EH (cell line): ENCODE measurements at places on chromosomes 7 and 10.

GRCh38 chr10:35040760-35041501 lies 49.2 kb downstream of the CUL2 start:
- DNase-seq, result peak; percentile 88

- no peak for DNase-seq
Observed at GRCh38 chr10:43825421-43825820, 176.7 kb upstream of the ZNF32 start.

GRCh38 chr7:10237306-10237705 lies 736.4 kb upstream of the PHF14 start:
- DNase-seq, result no peak

- DNase-seq, result no peak
Observed at GRCh38 chr7:92848851-92849250, 12.5 kb upstream of the CDK6 start.

DNA sequence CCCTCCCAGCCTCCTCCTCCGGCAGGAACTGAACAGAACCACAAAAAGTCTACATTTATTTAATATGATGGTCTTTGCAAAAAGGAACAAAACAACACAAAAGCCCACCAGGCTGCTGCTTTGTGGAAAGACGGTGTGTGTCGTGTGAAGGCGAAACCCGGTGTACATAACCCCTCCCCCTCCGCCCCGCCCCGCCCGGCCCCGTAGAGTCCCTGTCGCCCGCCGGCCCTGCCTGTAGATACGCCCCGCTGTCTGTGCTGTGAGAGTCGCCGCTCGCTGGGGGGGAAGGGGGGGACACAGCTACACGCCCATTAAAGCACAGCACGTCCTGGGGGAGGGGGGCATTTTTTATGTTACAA lies 83.3 kb downstream of the PAX2 start:
- no peak for DNase-seq

GRCh38 chr10:818010-818409 lies 113.5 kb downstream of the LARP4B start:
- peak; percentile 32 for DNase-seq

- peak; percentile 15 for DNase-seq
Observed at GRCh38 chr7:33183504-33183903, 54.1 kb downstream of the BBS9 start.

DNA sequence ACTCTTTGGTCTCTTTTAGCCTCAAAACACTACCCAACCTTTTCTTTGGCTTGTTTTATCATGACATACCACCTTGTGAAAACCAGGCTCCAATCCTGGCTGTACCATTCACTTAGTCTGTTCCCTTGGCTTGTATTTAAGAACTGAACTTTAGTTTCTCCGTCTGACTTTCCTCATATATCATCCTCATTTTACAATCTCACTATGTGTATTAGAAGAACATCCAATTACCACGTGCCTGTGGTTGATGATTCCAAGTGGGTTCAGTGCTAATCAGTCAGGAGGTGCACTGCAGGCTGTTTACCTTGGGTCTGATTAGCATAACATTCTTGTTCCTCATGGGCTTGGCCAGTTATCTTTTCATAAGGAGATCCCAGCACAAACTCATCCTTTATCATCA lies 144.8 kb upstream of the KLF14 start:
- peak; percentile 84 for DNase-seq

DNA sequence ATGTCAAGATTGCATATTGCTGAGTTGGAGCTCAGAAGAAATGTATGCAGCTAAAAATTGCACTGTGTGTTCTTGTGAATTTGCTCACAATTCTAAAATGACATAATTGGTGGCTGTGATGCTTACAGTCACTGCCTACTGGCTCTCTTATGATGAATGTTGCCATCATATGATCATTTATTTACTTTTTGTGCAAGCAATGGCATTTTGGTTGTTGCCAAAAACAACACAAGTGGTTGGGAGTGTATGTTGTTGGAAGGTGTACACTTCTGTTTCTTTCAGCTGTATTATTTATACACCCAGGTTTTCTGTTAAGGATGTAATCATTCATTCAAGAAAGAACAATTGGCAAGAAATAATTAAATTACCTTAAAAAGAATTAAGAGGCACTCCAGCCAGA lies 28.9 kb downstream of the PON1 start:
- DNase-seq, result no peak

- DNase-seq, result no peak
Observed at GRCh38 chr7:138207555-138207971, 131.3 kb downstream of the AKR1D1 start.

- DNase-seq, result no peak
Observed at GRCh38 chr10:102997998-102998397, 79.9 kb downstream of the CNNM2 start.

DNA sequence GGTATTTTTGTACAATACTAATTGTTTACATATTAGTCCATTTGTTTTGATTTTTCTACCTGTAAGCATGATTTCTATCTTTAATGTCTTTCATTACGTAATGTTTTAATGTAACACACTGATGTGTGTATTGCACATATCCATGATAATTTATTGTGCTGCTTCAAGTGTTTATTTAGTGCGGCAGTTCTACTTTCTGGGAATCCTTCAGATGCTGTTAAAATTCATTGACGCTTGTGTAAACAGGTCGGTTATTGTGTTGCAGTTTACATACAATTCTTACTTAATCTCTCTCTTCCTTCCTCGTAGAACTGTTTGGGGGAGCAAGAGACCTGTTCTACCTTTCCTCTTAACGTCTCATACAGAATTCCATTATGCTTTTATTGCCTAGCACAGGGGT lies 6.9 kb downstream of the TMEM60 start:
- no peak for DNase-seq

GRCh38 chr7:113292105-113292504 lies 173.8 kb upstream of the SMIM30 start:
- no peak for DNase-seq

DNA sequence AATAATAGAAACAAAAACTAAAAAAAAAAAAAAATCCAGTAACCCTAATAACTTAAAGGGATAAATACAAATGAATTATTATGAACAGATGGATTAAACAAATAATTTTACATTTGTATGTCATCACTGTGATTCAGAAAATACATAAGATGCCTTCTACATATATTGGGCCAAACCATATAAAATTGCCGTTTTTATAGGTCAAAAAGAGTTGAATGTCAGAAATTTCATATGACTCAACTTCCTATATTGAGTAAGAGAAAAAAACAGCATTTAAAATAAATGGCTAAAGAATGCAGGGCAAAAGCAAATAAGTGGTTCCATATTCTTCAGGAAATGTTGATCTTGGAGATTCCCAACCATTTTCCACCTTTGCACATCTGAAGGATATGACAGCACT lies 9.4 kb downstream of the SLC35B4 start:
- DNase-seq, result peak; percentile 56

- DNase-seq, result no peak
Observed at GRCh38 chr7:148218603-148219002, 372.0 kb upstream of the C7orf33 start.

DNA sequence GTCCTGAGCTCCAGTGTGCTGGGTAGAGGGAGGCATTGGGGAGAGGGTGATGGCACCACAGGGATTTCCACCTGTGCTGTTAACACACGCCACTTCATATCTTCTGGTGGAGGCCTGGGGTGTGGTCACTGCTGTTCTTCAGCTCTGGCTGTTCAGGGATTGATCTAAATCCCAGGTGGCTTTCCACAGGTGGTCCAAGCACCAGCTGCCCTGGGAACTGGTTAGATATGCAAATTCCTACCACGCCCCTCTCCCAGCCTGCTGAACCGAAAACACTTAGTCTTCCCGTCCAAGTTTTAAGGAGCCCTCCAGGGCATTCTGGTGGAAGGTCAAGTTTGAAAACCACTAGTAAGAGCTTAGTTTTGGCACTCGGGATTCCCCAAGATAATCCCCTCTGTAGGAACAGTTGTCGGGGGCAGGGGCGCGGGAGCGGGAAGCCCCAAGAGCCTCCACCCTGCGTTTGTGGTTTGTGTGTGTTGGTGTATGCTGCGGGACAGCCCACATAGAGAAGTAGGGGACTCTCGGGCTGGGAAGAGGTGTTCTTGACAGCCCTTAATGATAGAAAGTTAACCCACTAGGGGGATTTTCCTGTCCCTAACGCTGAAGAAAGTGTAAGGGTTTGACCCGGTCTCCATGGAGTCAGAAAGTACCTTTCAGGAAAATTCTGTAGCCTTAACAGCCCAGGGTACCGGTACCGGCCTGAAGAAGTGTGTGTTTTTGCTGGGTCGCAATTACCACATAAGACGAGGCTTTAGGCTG lies 5.1 kb downstream of the DEPP1 start:
- no peak for DNase-seq

DNA sequence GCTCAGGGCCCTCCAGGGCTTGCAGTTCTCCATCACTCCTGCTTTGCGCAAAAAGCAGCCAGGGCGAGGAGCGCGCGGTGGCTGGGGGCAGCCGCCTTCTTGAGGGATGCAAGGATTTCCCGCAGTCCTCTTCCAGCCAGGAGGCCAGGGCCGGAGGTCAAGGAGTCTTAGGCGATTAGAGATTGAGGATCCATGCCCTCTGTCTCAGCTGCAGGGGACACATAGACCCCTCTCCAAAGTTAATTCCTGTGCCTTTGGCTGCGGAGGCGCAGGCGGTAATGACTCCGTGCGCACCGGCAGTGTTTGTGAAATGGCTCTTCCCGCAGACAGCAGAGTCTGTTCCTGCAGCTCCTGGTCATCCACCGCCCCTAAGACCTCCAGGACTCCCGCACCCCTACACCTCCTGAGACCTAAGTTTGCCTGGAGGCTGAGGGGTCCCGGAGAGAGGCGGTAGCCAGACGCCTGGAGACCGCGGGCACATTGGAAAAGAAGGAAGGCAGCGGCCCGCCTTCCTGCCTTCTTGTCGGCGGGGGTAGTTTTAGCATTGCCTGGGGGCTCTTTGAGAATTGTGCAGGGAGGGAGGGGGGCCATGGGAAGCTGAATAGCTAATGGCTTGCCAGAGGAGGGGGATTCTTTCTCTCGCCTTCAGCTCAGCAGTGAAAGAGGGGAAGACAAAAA lies 3.3 kb upstream of the NEUROG3 start:
- DNase-seq, result no peak

DNA sequence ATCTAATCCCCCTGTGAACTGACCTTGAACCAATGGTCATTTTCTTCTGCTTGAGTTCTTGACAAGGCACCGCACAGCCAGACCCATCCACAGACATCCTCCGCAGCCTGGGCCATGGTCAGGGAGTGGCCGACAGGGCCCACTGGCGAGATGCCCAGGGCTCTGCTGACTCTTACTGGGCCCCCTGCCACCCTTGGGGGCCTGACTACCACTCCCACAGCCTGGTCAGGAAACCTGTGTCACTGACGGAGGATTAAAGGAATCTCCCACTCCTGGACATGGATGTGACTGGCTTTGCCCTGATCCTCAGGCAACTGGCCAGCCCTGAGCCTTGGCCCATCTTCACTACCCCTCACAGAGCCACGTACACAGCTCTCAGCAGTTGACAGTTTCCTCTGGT lies 50.4 kb upstream of the ENO4 start:
- DNase-seq, result no peak

- no peak for DNase-seq
Observed at GRCh38 chr10:5999440-6000165, 22.3 kb upstream of the IL15RA start.

GRCh38 chr7:28338041-28338440 lies 74.3 kb upstream of the CREB5 start:
- no peak for DNase-seq

- peak; percentile 86 for DNase-seq
Observed at GRCh38 chr7:78472519-78472918, 673.9 kb downstream of the PHTF2 start.

DNA sequence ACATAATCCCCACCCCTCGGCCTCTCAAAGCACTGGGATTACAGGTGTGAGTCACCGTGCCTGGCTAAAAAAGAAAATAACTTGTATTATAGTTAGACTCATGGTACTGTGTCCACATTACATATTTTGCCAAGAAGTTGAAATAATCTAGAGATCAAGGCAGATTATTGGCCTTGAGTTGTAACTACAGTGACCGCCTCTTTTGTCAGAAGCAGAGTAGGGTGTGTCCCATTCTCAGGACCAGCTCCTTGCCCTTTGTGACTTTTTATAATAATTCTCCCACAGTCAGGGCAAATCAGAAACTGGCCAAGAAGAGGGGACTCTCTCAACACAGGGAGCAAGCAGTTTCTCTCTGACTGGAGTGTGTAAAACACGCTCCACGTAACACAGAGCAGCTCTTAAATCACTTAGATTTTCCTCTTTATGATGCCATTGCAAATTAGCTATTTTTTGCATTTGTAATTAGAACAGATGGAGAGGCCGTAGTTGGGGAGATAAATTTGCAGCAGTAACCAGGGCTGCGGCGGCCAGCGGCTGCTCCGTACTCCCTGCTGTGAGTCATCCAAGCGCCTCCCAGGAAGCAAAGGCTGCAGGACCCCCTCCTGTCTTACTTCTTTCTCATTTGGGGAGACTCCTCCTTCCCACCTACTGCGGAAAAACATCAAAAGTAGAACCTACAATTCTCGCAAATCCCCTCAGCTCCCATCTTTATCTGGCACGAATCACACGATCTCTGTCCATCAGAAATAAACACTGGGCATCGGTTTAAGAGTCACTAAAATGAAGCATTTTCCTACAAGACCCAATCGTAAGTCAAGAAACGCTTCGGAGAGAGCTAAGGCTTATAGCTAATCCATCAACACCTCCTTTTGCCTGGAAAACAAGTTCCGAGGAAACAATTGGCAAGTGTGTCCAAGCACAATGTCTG lies 32.1 kb upstream of the MSRB2 start:
- DNase-seq, result peak; percentile 23

DNA sequence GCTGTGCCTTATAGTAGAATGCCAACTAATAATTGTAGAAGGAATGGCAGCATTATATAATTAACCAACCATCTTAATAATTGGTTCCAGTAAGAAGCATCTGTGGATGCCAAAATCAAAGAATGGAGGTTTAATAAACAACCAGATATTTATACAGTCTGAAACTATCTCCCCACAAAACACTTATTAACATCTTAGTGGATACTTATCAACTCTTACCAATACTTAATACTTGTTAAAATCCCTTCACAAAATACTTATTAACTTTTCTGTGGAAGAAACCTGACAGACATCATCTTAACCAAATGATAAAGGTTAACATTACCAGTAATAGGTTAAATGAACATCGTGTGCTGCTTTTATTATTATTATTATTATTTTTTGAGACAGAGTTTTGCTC lies 29.1 kb upstream of the FAM107B start:
- no peak for DNase-seq

DNA sequence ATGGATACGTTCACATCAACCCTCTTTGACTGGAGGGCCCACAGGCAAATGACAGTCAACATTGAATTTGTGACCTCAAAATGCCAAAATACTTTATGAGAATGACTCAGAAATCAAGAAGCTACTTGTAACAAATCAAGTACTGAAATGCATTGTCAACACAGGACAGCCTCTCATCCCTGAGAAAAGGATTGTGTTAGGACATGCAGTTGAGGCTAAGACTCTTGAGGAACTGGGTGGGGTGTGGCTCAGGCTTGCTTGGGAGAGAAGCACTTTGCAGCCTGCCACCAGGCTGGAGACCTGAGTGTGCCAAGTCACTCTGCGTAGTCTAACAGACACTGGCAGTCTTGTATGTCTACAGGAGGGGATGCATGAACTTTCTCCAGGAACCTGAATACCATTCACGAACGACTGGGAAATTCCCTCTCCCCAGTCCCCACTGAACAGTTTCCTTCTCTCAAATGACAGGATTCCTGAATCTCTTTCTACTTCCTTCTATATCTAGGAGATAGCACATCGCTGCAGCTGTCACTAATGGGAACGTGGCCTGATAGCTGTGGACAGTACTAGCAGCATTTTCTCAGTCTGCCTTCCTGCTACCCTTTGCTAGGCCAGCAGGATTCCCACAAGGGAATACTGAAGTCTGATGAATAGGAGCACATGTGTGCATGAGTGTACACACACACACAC lies 3.3 kb upstream of the SMO start:
- DNase-seq, result no peak
